Esophagus squamous epithelium (tissue), 5 donors: ENCODE measurements at places on chromosomes 5 and 9. TPM values are rescaled to one million over a fixed set of nuclear protein-coding genes. Genes with fewer than 3 reads are reported as not detected.

F2R gene
- 2.9 TPM for total RNA-seq

TMEM174 gene
- total RNA-seq: not detected

LCN9 gene
- total RNA-seq: not detected

CCDC171 gene
- total RNA-seq: 2.9 TPM

IARS1 gene
- total RNA-seq: 136 TPM
